OCI-LY7 (cell line): ENCODE measurements at places on chromosomes 2 and 18. TPM values are rescaled to one million over a fixed set of nuclear protein-coding genes. Genes with fewer than 3 reads are reported as not detected.

Gene IL36RN
- total RNA-seq = not detected in 2 replicates

Gene VWA3B
- total RNA-seq = not detected in 2 replicates

Gene CROCC2
- total RNA-seq = not detected in 2 replicates

Gene GRB14
- total RNA-seq = not detected in 2 replicates

Gene CASP8
- 34.7 and 35.9 TPM in 2 replicates for total RNA-seq

Gene TNP1
- not detected in 2 replicates for total RNA-seq

Gene QPCT
- total RNA-seq = 42.9 and 52.6 TPM in 2 replicates

Gene BOLL
- not detected in 2 replicates for total RNA-seq

Gene CELF4
- not detected in 2 replicates for total RNA-seq

Gene MEP1B
- total RNA-seq = not detected in 2 replicates

- DNase-seq = no peak
Measured at GRCh38 chr18:48100165-48100575, 169.7 kb upstream of the SMAD2 start.

- DNase-seq = no peak
Measured at GRCh38 chr18:28690100-28690499, 513.2 kb upstream of the CDH2 start.

GRCh38 chr2:218039171-218039570, 29.9 kb upstream of the RUFY4 start:
- no peak for DNase-seq

- DNase-seq = peak; percentile 63
Measured at GRCh38 chr2:44974064-44974715, 32.7 kb downstream of the SIX3 start.

DNA sequence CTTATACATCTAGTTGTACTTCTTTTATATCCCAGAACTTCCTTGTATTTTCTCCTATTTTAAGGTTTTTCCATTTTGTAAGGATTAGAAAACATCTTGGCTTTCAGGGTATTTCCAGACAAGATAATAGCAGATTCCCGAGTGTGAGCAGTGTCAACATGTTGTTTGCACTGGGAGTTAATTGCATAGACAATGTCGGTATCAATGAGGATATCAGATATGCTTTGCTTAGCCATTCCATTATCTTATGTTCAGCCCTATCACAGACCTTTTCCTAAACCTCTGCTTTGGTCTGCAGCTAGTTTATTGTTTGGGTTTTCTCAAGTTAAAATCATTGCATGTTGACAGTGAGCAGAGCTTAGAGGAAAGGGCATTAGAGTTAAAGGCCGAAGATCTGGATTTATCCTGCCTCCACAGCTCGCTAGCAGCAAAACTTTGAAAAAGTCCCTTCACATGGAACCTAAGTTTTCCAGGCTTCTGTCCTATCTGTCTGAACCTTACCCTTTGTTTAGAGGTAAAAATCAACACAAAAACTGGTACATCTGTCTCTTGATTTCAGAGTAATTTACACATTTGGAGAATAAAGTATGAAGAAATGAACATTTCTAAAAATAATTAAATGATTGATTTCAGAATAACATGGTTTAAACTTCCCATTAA, 355.4 kb downstream of the KIAA1328 start:
- no peak for DNase-seq

DNA sequence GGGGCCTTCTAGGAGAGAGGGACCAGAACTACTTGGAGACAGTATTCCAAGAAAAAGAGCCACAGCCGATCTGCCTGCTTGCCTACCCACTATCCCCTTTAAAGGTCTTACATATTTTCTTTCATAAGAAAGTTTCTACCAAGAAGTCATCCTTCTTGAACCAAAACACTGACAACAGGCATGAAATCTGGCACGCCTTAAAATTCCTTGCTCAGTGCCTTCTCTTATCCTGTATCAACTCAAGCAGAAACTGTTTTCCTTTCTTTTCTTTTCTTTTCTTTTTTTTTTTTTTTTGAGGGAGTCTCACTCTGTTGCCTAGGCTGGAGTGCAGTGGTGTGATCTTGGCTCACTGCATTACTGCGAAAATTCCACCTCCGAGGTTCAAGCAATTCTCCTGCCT, 48.3 kb upstream of the ZFP36L2 start:
- DNase-seq = no peak

DNA sequence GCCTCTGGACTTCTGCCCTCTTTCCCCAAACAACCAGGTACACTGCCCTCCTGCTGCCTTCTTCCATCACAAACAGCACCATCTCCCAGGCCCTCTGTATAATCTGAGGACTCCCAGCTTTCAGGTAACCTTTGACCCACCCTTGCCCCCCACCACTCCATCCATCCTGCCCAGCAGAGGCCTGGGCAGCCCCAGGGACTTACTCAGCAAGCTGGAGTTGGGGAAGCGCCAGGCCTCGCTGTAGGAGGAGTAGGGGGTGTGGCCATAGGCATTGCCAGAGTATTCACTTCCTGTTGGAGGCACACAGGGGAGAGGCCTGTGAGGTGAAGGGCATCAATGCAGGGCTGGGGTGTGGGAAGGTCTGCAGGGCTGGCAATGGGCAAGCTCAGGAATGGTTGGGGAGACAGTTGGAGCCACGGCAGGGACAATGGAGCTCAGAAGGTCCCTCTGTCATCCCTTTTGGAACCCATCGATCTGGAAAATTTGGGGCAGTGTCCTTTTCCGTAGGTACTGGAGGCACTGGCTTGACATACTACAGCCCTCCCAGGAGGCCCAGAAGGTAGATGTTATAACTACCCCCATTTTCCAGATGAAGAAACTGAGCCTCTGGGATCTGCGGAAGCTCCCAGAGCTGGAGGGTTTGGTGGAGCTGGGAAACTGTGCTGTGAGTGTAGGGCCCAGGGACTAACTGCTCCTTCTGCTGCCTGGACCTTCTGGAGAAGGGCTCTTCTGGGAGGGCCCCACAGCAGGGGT, 46.3 kb downstream of the PSD4 start:
- no peak for DNase-seq

DNA sequence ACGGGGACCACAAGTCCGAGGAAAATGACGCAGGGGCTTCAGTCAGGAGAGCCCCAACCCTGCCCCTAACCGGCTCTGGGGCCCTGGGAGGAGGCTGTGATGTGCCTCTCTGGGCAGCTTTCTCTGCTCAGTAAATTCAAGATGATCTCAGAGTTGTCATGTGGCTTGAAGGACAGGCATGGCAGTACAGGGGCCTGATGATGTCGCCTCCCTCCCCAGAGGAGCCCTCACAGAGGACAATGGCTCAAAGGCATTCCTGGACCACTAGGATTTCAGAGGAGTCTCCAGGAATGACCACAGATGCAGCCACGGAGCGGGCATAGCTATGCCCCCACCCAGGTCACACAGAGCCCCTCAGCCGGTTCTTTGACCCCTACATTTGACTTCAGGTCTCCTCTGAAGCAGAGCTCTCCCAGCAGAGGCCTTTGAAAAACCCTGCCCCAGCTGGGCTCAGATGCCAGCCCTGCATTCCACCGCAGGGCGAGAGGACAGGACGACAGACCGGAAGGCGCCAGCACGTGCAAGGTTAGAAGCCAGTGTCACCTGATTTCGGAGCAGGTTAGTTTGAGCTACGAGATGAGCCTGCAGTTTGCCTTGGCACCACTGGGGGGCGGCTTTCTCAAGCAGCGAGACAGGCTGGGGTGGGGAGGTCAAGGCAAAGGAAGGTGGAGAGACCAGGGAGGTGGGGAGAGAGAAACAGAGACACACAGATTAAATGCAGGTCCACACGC, 39.2 kb downstream of the BIN1 start:
- peak; percentile 58 for DNase-seq

DNA sequence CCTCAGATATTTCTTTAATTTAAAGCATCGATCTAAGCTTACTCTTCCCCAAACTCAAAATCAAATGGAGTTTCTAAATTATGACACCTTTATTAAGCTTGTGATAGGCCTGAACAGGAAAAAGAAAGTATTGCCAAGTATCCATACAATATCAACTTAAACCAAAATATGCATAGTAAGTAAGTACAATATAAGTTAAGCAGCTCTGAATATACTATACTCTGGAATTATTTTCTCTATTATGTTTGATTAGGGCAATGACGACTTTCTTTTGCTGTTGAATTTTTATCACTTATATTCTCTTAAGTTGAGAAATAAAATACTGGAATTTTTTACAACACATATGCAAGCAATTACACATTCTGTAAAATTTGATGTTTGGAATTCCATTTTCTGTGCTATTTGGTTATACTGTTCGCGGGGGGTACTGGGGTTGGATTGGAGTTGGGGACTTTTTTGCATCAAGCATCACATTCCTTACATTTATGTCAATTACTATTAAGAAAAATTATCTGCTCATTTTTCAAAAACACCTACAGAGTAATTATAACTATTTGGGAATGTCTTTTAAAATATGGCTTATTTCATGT, 2.2 kb downstream of the COL5A2 start:
- DNase-seq = no peak

- peak; percentile 55 for DNase-seq
Measured at GRCh38 chr18:25517881-25518715, 166.1 kb upstream of the ZNF521 start.

- DNase-seq = no peak
Measured at GRCh38 chr2:118913131-118913802, 28.7 kb upstream of the MARCO start.

GRCh38 chr2:217160978-217161973, 301.4 kb upstream of the TNP1 start:
- no peak for DNase-seq

GRCh38 chr2:196170606-196171247, 651 bp downstream of the STK17B start:
- peak; percentile 63 for DNase-seq

DNA sequence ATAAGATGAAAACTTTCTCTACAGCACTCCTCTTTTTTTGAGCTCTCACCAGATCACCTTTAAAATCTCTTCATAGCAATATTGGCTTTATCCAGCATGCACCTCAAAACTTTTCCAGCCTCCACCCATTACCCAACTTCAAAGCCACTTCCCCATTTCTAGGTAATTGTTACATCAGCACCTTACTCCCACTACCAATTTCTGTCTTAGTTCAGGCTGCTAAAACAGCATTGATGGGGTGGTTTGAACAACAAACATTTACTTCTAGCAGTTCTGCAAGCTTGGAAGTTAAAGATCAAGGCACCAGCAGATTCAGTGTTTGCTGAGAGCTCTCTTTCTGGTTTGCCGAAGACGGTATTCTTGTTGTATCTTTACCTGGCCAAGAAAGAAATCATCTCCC, 114.0 kb upstream of the SLC39A10 start:
- no peak for DNase-seq

DNA sequence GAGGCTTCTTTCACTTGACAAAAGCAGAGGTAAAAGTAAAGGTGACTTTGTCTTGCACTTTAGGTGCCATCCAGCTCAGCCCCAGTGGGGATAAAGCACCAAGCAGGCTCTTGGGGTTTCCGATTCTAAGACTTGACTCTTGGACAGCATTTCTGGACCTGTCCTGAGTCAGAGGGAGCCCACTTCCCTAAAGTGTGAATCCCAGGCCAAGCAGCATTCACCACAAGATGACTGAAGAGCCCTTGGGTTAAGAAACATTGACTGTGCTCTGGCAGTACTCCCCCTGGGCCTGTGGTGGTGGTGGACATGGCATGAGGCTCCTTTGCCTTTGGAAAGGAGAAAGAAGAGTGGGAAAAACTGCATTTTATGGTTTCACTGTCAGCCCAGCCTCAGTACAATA, 638.0 kb upstream of the VRK2 start:
- no peak for DNase-seq

- DNase-seq = no peak
Measured at GRCh38 chr2:109611467-109612095, 2.2 kb downstream of the SEPTIN10 start.

- no peak for DNase-seq
Measured at GRCh38 chr2:9744256-9745004, 98.8 kb upstream of the TAF1B start.

DNA sequence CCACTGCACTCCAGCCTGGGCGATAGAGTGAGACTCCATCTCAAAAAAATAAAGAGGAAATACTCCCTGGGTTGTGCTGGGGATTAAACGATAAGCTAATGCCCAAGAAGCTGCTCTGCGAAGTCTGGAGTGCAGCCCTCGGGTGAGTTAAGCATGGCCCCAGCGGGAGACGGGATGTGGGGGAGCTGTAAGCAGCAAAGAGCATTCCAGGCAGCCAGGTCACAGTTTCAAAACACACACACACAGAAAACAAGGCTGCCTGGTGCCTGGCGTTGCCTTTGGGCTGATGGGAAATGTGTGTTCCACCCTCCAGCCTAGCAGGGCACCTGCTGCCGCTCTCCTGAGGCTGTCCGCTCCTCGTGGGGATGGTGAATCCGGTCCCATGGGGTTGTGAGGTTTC, 24.1 kb downstream of the ODC1 start:
- no peak for DNase-seq
